ENCODE measurements at places on chromosomes 12 and 14.

GRCh38 chr12:111638556-111638955 lies 39.4 kb upstream of the ATXN2 start:
- no peak for DNase-seq

- no peak for DNase-seq
Measured at GRCh38 chr14:79668951-79669350, 542.4 kb downstream of the DIO2 start.

DNA sequence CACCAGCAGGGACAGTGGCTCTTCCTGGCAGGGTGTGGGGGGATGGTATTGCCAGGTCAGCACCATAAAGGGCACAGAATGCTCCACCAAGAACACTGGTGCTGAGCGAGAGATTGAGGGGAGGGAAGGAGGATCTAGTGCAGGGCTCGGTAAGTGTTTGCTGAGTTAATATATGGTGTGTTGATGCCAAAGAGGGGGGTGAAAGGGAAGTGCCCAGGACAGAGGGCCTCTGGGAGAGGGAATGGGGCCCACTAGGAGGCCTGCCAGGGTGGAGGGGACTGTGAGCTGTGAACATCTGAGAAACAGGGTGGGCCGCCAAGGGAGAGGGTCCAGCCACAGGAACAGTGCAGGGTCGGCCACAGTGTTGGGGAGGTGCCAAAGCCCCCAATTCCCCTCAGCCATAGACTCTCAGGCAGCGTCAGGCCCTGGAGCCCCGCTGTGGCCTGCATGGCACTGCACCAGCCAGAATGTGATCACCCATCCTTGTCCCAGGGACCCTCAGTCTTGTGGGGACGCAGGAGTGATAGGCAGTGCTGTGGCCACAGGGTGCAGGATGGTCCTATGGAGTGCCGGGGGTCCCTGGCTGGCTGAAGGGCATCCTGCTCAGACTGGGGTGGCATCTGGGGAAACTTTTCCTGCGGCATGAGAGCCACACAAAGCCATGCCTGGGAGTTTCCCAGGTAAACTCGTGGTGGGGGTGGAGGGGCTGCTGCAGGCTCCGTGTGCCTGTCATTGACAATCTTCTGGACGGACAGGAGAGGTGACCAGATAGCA lies 11.9 kb downstream of the RIN3 start:
- DNase-seq = no peak

- no peak for DNase-seq
Measured at GRCh38 chr12:123390498-123391426, 6.8 kb downstream of the KMT5A start.

DNA sequence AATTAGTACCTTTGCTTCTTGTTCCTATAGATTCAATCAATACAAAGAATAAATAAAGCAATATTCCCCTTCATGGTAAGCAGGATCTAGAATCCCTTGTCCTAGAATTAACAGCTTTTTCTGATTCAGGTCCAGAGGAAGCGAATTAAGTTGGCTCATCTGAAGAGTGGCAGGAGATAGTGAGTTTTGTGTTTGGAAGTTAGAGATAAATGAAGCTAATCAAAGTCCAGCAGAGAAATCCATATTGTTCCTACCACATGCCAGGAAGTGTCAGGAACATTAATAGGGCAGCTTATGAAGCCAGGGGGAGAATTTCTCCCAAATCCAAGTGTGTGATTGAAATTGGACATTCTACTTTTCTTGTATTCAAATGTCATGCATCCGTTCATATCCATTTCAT lies 13.9 kb downstream of the CAPZA3 start:
- no peak for DNase-seq

DNA sequence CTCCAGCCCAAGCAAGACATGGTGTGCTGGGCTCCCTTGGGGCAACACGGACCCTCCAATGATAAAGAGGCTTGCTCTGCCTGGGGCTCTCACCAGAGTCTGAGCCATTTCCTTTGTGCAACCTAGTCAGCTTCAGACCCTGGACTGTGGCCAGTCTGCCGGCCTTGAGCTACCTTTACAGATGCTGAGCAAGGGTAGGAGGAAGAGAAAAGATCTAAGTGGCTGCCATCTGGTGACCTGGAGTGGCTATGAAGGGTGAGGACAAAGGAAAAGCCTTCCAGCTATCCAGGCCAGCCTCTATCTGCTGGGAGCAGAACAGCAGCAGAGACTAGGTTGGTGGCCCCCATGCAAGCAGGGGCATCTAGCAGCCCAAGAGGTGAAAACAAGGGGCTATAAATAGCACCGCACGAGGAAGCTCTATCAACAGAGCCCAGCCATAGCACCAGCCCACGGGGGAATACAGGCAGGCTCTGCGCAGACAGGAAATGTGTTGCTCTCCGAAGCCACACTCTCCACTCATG lies 230.1 kb downstream of the FOXN3 start:
- no peak for DNase-seq

GRCh38 chr12:114013575-114014345 lies 47.6 kb upstream of the RBM19 start:
- DNase-seq = no peak

DNA sequence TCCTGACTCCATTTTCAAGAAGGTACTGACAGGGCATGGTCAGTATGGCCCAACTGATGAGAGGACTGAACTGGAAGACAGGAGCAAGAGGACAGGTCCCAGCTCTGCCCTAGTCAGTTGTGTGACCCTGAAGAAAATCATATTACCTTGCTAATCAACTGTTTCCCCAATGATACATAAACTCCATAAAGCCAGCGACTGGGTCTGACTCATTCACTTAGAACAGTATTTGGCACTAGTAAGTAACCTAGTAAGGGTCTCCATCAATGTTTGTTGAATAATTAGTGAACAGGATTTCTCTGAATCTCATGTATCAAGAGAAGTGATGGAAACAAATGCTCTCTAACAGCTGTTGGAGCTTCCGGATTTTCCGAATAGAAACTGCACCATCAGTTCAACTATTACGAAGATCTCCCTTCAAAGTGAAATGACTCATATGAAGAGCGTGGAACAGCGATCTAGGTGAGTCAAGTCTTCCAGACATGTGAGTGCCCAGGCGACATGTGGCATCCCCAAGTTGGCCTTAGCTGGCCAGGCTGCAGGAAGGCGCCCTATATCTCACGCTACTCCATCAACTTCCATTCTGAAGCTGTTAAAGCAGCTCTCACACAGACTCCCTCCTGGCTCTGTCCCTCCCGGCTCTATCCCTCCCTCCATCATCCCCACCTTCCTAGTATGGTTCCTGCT lies 94.5 kb downstream of the TTC7B start:
- no peak for DNase-seq
